ENCODE measurements at places on chromosomes 3 and 15.

DNA sequence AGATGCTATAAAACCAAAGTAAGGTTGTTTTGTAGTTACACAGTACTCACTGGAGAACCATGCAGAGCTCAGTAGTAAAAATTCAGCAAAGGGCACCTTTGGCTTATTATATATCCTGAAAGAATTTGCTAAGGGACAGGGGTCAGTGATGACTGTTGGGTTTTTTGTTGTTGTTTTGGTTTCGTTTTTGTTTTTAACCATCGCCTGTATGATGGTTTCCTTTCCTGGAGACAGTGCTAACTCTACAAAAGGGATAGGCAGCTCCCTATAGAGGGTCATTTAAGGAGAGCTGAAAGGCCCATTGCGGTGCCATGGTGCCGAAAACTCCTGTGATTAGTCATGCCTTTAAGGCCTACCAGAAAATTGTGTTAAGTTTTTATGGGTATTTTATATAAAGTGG, 118.2 kb upstream of the GOLIM4 start:
- peak; percentile 15 for DNase-seq

GRCh38 chr3:61601831-61602230, 40.5 kb downstream of the PTPRG start:
- no peak for DNase-seq

- no peak for DNase-seq
These were observed 265.4 kb upstream of the LYSMD4 start for GRCh38 chr15:99998661-99999101.

DNA sequence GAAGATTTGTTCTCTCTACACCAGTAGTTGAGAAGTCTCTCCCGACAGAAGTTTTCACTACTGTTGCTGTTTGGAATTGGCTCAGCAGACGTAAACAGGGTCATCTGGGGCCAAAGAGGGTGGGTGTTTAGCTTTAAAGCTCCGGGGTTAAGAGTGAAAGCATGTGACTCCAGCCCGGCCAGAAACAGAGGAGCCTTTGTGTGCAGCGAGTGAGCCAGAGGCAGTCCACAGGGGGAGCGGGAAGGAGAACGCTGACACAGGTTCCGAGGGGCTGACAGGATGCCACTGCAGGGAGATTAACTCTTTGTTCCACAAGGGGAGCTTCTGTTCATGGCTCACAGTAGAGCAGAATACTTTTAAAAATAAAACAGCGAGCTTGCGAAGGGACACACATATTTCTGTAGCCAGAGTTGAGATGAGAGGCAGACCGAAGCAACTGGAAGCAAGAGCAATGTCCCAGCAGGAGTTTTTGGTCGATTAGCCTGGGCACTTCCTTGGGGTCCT, 26.9 kb downstream of the BMF start:
- DNase-seq: no peak

DNA sequence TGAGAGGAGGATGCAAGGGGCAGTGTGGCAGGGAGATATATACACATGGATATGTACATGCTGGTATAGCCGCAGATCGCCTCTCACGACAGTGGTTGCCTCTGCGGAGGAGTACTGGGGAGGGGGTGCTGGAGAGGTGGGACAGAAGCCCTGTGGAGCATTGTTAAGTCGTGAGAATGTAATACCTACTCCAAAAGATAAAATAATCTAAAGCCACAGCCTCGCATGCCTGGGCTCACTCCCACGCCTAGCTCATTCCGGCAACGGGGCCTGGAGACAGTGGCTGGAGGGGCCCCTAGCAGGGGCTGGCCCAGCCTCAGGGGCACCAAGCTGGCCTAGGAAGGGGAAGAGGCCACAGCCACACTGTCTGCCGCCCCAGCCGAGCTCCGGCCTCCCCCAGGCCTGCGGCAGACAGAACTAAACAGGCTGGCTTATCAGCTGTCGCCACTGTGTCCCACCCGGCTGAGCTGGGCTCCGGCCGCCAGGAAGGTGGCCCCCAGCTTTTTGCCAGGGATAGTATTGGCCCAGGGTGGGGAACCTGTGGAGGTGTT, 65.1 kb upstream of the LCTL start:
- no peak for DNase-seq

GRCh38 chr3:17130956-17131355, 246.2 kb downstream of the PLCL2 start:
- no peak for DNase-seq

DNA sequence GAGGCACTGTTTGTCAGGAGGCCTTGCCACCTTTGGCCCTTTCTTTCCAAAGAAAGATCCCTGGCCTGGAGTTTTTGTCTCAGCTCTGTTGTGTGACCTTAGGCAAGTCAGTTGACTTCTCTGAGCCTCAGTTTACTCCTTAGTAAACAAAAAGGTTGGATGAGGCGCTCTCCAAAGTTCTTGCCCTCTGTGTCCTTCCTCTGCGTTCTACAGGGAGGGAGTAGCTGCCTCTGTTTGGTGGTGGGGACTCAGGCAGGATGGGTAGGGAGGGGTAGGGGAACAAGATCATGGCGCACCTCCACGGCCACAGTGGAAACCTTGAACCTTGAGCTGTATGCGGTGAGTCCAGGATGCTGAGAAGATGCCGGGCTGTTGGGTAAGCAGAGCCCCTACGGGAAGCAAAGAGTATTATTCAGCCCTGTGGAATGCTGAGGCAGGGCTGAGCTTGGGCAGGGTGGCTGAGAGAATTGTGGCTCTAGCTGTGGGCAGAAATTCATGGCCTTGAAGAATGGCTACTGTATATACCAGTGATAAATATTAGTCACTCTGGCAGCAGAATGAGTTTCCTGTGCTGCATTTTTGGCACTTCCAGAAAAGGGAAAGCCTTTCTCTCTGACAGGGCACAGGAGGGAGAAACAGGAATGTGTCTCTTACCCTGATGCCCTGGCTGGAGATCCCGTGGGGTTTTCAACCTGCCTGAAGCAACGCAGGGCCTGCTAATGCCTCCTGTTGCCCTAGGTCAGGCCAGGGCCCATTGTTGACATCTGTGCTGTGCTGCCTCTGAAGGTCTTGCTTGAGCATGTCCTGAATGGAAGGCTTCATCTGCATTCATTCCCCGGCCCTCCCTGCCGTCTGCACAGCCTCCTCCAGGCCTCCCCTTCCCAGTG, 39.9 kb downstream of the SMAD3 start:
- no peak for DNase-seq

- no peak for DNase-seq
These were observed 728 bp downstream of the CRTC3 start for GRCh38 chr15:90530250-90531051.

DNA sequence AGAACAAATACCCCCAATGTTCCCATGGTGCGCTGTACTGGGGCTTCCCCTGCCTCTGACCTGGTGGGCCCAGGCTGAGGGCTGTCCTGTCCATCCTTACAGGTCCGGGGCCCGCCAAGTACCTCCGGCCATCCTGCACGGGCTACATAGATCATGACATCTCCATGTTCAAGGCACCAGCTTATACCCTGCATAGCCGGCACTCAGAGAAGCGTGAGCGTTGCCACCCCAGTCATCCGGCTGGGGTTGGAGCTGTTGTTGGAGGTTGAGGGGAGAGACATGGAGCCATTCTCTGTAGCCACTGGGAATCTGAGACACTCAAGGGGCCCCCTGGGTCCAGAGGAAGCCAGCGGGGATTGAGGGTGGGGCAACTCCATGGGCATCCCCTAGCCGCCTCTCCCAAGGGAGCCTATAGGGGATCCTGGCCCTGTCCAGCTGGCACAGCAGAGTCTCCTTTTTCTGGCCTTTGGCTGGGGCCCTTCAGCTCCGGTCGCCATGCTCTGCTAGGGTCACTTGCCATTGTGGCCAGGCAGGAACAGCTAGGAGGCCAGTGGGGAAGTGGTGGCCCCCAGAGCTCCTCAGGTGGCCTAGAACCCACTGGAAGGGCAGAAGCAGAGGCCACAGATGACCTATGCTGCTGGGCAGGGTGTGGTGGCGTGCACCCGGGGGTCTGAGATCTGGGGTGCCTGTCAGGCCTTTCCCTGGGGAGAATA, 12.5 kb upstream of the CSPG4 start:
- DNase-seq: no peak

GRCh38 chr3:19331931-19332330, 183.6 kb downstream of the KCNH8 start:
- no peak for DNase-seq

GRCh38 chr3:141894524-141895176, 18.2 kb downstream of the ATP1B3 start:
- no peak for DNase-seq

DNA sequence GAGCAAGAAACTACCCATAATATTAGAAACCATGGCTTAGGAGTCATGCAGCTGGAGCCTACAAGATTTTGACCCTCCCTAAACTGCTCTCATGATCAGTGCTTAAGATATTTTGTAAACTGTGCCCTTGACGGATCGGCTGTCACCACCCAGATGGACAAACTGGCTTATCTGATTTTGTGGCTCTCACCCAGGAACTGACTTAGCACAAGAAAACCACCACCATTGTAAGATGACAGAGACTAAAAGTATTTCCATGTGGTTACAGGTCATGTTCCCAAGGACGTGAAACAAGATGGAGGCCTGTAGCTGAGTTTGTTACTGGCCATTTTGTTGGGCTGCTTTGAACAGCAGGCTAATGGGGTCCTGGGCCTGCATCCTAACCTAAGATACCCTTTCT, 940.9 kb downstream of the OTOL1 start:
- no peak for DNase-seq

- no peak for DNase-seq
These were observed 368.7 kb upstream of the TBL1XR1 start for GRCh38 chr3:177565981-177566380.

GRCh38 chr3:130895690-130896488, 2.0 kb downstream of the ATP2C1 start:
- DNase-seq: no peak

- no peak for DNase-seq
These were observed 57.5 kb upstream of the EPHB1 start for GRCh38 chr3:134737516-134737915.

GRCh38 chr3:134426660-134427181, 52.5 kb upstream of the AMOTL2 start:
- DNase-seq: no peak

- DNase-seq: no peak
These were observed 29.7 kb downstream of the HDC start for GRCh38 chr15:50235794-50236193.

DNA sequence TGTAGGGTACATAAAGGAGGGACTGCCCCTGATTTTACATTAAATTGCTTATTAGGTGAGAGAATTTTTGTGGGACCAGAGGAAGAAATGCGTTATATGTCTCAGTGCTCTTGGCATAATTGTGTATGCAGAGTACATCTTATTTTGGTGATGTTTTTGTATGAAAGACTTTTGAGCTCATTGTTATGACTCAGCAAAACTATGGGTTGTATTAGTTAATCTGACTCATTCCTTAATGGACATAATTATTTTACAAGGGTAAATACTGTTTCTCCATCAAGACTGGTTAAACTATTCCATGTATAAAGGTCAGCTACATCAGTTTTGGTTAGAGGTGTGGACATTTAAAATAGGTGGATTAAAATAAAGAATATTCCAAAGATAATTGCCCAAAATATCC, 156.8 kb downstream of the ALCAM start:
- no peak for DNase-seq

DNA sequence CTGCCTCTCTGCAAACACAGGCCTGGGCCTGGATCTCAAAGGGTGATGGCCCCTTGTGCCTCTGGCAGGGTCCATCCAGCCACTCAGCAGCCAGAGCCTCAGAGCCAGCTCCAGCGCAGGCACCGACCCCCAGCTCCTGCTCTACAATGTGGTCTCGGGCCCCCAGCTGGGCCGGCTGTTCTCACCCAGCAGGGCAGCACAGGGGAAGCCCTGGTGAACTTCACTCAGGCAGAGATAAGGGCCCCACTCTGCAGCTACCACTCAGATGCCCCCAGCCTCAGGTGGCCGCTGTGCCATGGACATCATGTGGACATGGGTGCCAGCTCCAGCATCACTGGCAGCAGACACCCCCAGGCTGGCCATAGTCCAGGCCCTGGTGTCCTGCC, 173.1 kb downstream of the TBC1D2B start:
- no peak for DNase-seq

- DNase-seq: no peak
These were observed 43.1 kb downstream of the PDE8A start for GRCh38 chr15:85024509-85025336.

DNA sequence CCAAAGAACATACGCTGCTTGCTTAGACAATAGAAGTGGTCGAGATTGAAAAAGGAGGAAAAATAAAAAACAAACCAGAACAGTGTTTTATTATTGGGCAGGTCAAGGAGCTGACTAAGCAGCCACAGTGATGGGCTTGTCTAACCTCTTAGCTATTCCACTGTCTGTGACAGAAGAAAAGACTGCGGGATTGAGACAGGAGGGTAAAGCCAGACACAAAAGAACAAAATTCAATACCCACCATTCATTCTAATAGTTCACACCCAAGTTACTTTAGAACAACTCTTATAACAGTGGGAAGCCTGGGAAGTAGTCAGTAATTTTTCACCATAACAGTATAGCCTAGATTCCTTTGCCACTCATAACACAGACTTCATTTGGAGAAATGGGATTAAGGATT, 435.4 kb downstream of the MFSD1 start:
- DNase-seq: no peak

DNA sequence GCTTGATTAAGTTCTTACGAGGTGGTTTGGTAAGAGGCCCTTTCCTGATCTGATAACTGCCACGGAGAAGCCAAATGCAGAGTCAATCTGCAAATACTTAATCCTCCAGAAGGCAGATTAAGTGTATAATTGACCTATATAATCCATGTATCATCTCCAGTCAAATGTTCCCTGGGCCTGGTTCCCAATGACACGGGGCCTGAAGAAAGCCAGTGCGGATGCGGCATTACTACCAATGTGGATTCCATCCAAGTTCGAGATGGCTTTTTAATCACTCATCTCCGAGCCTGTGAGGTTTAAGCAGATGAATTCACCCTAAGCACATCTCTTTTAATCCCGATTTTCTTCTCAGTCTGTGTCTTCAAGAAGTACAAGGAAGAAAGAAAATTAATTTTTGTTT, 60.0 kb upstream of the FEZF2 start:
- DNase-seq: no peak

DNA sequence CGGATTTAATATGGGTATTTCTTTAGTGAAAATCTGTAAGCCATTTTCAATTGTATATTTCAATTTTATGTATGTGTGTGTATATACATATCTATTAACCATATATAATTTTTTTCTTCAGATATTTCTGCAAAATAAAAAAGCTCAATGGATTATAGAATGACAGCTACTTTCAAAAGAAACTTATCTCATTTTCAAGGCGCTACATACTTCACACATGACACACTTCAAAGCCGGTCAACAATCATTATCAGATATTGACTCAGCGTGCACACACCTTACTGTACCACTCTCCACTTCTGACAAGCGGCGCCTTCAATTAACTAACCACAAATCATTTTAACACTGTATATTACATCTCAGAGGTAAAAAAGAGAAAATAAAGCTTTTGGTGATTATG, 39.6 kb downstream of the ATP13A3 start:
- DNase-seq: no peak

- DNase-seq: no peak
These were observed 51.9 kb downstream of the EPHB1 start for GRCh38 chr3:134846911-134847317.

- no peak for DNase-seq
These were observed 172.6 kb upstream of the CNTN3 start for GRCh38 chr3:74787011-74787410.

DNA sequence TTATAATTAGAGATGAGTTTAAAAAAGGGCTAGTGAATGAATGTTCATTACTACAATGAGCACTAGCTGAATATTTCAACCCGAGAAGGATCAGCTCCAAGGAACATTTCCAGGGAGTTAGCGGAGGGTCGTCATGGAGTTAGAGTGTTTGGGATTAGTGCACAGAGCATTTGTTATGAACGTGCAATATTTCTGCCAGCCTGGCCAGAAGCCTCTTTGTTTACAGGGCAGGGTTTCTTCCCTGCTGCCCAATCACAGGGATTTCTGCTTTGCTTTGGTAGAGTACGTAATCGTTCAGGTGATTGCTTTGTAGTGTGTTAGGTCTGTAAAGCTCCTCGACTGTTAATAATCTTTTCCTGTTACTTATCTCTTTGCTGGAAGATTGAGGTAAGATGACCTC, 5.9 kb downstream of the CGNL1 start:
- DNase-seq: no peak
